ENCODE measurements at places on chromosomes 7 and 10.
A peak's percentile ranks its signal among the peaks of the same experiment; 100 is the strongest.

GRCh38 chr10:22681783-22682183 lies 32.6 kb downstream of the PIP4K2A start:
- no peak for DNase-seq

GRCh38 chr10:110420401-110421193 lies 77.1 kb upstream of the DUSP5 start:
- DNase-seq = peak; percentile 81

- peak; percentile 7 for DNase-seq
Observed at GRCh38 chr10:114879541-114880158, 58.1 kb downstream of the FHIP2A start.

- no peak for DNase-seq
Observed at GRCh38 chr7:29331163-29331562, 136.6 kb downstream of the CHN2 start.

DNA sequence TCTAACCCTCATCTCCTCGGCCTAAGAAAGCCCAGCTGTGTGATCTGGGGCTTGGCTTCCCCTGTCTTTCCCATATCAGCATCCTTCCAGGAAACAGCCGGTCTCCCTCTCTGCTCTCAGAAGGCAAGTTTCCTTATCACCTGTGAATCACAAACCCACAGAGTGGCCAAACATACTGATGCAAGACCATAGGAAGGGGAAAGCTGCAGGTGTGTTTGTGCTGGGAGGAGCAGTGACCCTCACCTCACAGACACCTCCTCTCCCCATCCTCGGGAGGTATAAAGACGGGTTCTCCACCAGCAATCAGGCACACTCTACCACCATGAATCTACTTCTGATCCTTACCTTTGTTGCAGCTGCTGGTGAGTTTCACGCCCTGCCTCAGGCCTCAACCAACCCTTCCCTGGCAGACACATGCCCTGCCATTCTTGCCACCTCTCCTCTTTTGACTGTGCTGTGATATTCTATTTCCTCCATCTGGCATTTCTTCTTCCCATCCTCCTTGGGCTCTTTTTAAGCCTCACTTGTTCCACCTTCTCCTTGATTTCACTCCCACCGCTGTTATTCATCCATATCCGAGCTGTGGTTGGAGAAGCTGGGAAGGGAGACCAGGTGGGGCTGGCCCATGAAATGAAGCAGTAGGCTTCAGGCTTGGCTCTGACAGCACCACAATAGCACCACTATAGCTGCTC lies at the start of gene PRSS2:
TSS of gene PRSS2 (plus strand) at position 310 of the 692 bp plus-strand sequence. CDS start at position 323, 13 bp downstream.
- no peak for DNase-seq

DNA sequence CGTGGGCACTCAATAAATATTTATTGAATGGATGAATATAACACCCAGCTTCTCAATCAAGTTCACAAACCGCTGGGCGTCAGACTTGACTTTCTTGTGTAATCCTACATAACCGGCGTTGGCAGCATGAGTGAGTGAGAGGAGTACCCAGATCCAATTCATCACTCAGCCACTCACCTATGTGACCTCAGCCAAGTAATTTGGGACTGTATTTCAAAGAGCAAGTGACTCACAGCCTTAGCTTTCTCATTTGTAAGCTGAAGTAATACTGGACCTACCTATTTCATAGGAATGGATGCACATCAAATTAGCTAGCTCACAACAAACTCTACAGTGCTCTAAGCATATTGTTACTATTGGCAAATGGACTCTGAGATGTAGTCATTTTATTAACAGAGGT lies 53.8 kb upstream of the FAM204A start:
- DNase-seq = no peak

DNA sequence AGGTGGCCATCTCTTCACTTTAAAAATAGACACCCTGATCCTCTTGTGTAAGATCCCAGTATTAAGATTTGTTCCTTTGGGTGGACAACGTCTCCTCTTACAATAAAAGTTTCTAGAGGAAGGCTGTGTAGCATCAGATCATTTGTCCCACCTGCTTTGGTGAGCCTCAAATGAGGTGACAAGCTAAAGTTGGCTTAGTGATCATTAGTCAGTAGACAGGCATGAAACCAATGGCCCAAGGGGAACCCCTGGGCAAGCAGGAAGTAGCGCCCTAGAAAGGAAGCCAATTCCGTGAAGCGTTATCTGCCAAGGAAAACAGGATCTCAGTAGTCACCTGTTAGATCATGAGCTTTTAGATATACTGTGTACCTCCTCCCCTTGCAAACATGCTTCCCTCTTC lies 66.8 kb downstream of the PCGF5 start:
- no peak for DNase-seq

DNA sequence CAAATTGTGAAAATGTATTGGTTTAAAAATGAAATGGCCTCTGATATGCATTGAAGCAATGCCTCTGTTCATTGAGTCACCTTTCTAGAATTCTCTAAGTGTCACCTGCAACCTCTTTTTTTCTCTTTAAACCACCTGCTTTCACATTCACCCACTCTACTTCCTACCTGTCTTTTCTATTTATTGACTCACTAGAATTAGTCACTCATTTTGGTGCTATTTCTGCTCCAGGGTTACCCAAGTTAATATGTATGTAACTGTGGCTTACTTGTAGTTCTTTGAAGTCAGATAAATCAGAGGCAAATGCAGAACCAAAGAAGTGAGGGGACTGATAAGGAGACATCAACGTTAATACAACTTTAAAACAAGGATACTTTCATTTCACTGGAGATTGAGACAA lies 674.7 kb downstream of the CCSER2 start:
- no peak for DNase-seq

- DNase-seq = no peak
Observed at GRCh38 chr10:35928748-35929147, 286.7 kb upstream of the FZD8 start.

- DNase-seq = no peak
Observed at GRCh38 chr10:95237376-95238170, 43.5 kb downstream of the ACSM6 start.

DNA sequence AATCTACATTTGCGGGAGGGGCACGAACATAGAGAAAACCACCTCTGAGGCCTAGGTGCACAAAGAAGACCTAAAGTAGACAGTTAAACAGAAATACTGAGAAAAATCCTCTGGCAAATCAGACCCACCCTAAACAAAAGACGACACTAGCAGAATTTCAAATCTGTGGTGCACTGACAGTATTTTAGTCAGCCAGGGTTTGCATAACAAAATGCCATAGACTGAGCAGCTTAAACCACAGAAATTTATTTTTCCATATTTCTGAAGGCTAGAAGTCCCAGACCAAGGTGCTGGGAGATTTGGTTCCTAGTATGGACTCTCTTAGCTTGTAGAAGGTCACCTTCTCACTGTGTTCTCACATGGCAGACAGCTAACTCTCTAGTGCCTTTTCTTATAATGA lies 26.3 kb downstream of the IPMK start:
- no peak for DNase-seq
